ENCODE measurements at places on chromosomes 13 and 19.

- peak; percentile 63 for DNase-seq
These were observed 27.7 kb downstream of the ZNF844 start for GRCh38 chr19:12092065-12092867.

- DNase-seq = no peak
These were observed 8.3 kb upstream of the TLE6 start for GRCh38 chr19:2969104-2969504.

DNA sequence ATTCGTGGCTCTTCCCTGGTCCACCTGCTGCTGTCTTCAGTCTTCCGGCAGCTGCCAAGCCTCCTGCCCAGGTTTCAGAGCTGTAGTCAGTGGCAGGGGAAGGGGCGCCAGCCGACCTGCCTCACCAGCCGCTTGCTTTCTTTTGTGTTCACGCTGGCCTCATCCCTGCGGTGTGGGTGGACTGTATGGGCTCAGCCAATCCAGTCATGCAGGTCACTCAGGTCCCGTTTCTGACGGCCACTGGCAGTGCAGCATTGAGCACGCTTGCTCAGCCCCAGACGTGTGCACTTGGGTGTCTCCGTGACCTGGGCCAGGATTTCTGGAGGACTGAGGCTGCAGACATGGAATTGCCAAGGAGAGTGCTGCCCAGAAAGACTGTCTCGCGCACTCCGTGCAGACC, 26.0 kb downstream of the AP1M1 start:
- DNase-seq = no peak

- DNase-seq = no peak
These were observed 141.6 kb downstream of the FGF14 start for GRCh38 chr13:102260256-102260655.

GRCh38 chr13:46655377-46656180, 102.6 kb downstream of the LRCH1 start:
- no peak for DNase-seq

DNA sequence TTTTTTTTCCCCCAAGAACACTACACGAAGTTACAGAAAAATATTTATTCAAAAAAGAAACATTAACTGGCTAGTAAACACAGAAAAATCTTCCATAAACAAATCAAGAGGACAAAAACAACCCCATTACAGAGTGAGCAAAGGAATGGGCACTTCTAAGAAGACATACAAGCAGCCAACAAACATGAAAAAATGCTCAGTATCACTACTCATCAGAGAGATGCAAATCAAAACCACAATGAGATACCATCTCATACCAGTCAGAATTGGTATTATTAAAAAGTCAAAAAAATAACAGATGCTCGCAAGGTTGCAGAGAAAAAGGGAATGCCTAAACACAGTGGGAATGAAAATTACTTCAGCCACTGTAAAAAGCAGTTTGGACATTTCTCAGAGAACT, 131.7 kb downstream of the UGGT2 start:
- DNase-seq = no peak

DNA sequence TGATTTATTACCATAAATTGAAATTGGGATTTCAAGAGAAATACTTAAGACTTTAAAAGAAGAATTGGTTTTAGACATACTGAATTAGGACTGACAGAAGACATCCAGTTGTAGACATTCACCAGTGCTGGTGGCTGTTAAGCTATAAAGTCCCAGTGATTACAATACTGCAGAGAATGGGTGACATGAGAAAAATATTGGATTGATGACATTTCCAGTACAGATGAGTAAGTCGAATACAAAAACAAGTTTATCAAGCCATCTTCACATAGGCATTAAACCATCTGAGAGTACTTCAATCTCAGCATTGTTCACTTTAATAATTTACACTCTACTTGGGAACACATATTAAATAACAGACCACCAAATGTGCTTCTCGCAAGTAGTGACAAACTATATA, 66.8 kb downstream of the TBC1D4 start:
- no peak for DNase-seq

GRCh38 chr13:111270765-111271698, 49.4 kb upstream of the TEX29 start:
- no peak for DNase-seq

DNA sequence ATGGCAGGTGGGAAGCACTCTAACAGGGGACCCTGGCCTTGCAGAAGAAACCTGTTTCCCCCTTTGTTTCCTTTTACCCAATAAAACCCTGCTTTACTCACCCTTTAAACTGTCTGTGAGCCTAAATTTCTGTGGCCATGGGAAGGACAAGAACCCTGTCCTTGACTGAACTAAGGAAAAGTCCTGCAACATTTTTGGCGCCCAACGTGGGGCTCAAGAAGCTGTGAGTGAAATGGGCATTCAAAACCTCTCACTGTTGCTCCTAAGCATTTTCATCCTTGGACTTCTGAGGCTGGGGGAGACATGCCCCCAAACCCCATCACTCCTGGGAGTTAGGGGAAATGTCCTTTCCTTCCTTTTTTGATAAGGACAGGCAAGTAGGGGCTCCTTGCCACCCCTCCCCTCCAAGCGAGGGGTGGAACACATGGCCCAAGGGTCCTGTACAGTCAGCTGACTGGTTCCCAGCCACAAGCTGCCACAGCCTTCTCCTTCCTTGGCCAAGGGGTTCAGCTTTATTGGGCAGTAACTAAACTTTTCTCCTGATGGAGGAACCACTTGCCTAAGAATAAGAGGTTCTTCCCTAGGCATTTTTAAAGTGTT, 381.6 kb downstream of the KLF5 start:
- DNase-seq = no peak

DNA sequence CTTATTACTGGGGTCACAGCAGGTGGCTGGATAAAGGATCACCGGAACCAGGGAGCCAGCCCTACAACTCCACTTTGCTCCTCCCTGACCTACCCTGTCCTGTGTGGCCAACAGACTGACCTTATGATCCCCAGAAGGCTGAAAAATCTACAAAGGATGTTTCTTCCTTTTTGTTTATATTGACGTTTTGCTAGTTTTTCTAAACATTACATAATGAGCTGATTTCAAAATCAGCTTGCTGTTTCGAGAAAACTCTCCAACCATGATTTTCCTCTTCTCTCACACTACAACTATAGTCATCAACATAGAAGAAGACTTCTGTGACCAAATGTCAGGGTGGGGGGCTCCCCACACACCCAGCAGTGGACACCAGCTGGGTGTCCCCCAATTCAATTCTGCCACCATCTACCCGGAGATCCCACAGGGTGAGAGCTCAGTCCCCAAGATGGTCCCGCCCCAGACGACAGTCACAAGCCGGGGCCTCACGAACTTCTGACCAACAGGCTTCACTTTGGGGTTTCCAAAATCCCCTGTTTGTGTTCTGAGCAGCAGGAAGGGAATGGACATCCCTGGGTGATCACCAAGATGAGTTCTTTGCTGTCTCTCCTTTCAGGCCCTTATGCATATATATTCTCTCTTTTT, 35.0 kb downstream of the ZNF536 start:
- DNase-seq = no peak

- no peak for DNase-seq
These were observed 10.5 kb upstream of the PLIN3 start for GRCh38 chr19:4877753-4878490.

DNA sequence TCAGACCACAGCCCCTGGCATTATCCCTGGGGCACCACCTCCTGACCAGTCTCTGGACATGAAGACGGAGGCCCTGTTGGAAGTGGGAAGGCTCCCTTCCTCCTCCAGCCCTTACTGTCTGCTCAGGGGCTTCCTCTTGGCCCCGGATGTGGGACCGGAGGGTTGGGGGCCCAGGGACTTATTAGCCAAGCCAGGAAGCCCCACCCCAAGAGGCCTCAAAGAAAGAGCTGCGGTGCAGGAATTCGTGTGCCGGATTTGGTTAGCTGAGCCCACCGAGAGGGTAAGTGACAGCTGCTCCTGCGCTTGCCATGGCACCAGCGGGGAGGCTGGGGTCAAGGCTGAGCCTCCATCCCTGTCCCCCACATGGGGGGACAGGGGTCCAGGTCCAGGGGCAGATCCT, at the start of gene RETN:
Gene RETN, plus strand, starts transcription at position 208 of the 400 bp plus-strand sequence. CDS start 278 bp downstream, outside the sequence.
- no peak for DNase-seq

GRCh38 chr13:108060111-108060510, 155.2 kb downstream of the LIG4 start:
- no peak for DNase-seq

DNA sequence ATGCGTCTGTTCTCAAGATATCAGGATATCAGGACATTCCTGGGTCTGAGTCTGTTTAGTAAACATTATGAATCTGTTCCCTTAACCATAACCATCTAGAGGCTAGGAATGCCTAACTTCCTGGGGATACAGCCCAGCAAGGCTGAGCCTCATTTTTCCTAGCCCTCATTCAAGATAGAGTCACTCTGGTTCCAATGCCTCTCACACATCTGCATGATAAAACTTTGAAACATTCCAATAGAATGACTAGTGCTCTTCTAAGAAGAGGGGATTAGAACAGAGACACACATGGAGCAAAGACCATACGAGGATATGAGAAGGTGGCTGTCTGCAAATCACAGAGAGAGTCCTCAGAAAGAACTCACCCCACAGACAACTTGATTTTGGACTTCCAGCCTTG, 20.6 kb upstream of the CABP5 start:
- no peak for DNase-seq

- no peak for DNase-seq
These were observed 34.6 kb downstream of the MYH14 start for GRCh38 chr19:50238043-50238442.

- DNase-seq = no peak
These were observed 624 bp downstream of the SAFB start for GRCh38 chr19:5623397-5624017.

DNA sequence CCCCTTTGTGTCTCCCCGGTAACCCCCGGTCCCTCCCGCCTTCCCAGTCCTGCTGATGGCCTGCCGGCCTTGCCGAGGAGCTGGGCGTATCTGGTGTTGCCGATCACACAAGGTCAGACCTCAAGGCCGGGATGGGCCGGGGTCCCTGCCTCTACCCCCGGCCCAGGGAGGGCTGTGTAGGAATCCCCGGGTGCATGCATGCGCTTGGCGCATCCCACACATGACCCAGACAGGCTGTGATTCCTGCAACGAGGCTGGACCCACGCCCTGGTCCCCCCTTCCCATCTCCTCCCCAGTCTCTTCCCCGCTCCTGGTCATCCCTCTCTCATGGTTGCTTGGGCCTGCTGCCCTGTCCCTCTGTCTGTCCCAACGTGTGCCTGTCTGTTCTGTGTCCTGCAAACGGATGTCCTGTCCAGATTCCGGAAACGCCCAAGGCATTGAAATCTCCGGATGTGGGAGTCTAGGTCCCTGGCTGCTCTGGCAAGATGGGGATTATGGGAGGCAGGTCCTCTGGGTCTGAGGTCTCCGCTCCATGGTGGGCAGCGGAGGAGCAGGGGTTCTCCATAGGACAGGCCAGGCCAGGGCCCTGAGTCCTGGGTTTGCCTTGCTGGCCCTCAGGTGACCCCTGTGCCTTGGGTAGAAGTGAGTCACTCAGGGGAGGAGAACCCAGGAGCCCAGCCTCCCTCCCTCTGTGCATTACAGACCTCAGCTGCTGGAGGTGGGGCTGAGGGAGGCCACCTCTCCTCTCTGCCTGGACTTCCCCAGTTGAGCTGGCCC, 1.6 kb downstream of the PKN1 start:
- DNase-seq = no peak

DNA sequence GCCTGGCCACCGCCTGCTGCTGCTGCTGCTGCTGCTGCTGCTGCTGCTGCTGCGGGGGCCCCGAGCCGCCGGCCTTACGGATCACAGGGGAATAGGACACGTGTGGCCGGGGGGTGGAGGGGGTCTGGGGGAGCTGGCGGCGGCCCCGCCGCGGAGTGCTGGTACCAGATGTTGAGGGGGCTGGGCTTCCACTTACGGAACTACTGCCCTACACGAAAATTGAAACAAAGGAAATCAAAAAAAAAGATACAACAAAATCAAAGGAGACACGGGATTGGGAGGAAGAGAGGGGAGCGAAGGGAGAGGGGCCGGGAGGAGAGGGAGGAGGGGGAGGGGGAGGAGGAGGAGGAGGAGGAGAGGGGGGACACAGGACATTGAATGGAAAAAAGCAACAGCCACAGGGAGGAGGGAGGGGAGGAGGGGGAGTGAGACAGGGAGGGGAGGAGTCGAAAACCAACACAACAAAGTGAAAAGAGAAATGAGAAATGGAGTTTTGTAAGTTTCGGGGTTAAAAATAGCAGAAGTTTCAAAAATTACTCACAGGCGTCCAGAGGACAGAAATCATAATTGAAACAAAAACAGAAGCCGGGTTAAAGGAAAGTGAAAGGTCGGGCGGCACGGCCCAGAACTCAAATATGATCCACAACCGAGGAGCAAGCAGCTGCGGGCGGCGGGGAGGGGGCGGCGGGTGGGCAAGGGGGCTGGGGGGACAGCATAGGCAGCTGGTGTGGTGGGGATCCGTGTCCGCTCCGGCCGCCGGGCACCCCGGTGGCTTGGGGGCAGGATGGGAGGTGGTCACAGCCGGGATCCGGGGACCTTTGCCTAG, 57.8 kb downstream of the IER2 start:
- DNase-seq = no peak

DNA sequence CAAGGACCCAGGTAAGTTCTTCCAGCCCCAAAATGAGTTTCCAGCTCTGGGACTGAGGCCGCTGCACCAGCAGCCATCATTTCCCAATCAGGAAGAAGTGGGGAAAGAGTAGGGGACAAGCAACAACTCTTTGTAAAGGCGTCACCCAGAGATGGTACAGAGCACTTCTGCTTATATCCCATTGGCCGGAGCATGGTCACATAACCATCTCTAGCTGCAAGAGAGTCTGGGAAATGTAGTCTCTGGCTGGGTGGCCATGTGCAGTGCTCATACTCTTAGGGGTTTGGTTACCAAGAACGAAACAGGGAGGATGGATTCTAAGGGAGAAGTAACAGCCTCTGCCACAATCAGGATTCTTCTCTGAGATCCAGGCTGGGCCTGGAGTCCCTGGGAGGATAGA, 26.3 kb downstream of the CKM start:
- no peak for DNase-seq

- DNase-seq = no peak
These were observed 22.6 kb downstream of the KDM4B start for GRCh38 chr19:4991538-4991937.

DNA sequence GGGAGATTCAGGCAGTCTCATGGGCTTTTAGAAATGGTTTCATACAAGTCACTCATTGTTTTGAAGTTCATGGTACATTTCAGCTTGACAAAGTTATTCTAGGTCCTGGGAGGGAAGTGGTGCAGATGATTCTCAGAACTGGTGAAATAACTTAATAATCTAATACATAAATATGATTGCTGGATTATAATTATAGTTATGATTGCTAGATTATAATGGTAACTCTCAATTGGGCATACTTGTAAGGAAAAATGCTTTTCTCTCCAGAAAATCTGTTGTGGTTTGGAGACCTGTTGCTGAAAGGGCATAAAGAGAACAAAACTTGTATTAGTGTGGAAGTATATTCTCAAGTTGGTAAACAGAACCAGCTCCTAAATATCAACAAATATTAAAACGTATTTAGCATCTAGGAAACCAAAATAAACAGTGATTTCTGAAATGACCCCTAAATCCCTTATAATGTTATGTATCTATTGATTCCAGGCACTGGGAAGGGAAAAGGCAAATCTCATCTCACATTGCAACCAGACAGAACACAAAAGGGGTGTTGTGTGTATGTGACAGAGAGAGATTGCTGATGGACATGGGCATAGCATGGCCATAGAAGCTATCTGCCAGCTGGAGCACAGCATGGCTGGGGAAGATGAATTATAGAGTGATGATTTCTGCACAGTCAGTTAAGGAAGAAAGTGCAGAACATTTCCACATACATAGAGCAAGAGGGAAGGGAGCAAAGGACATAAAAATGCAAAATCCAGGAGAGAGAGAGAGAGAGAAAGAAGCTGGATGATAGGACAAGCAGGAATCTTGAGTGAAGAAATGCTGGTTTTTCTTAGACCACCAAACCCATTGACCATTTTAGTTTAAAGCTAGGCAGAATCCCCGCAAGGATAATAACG, 87.1 kb upstream of the FRY start:
- no peak for DNase-seq

Measured in stimulated activated CD8-positive, alpha-beta memory T cell treated with anti-CD3 and anti-CD28 coated beads, Interleukin-2, amount 100 ng/mL, for 48 hours (primary cell).